ENCODE measurements at places on chromosomes 3 and 15.

- no peak for DNase-seq
Observed at GRCh38 chr15:87597346-87598052, 659.0 kb downstream of the NTRK3 start.

- no peak for DNase-seq
Observed at GRCh38 chr15:41013691-41014414, 60.6 kb downstream of the CHAC1 start.

- DNase-seq, result no peak
Observed at GRCh38 chr3:64796607-64797399, 109.0 kb upstream of the ADAMTS9 start.

DNA sequence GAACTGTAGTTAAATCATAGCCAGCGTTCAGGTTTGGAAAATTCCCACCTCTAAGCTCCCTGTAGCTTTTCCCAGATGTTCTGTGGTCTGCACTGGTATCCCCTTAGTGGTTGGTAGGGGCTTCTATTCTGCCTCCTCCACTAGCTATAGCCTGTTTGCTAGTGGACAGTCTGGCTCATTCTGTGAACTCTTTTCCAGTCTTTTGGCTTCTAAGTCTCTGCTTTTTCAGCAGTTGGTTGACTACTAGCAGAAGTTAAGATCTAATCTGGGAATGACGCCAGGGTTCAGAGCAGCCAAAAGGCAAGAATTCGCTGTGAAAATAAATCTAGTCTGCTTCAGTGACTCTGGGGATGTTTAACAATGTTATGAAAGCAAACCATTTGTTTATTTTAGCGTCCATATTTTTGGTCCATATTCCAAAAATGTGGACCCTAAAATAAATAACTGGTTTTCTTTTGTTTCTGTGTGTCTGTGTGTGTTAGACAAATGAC, 73.7 kb upstream of the WDR72 start:
- DNase-seq, result peak; percentile 18

- DNase-seq, result no peak
Observed at GRCh38 chr3:33057320-33058298, 39.3 kb downstream of the GLB1 start.

DNA sequence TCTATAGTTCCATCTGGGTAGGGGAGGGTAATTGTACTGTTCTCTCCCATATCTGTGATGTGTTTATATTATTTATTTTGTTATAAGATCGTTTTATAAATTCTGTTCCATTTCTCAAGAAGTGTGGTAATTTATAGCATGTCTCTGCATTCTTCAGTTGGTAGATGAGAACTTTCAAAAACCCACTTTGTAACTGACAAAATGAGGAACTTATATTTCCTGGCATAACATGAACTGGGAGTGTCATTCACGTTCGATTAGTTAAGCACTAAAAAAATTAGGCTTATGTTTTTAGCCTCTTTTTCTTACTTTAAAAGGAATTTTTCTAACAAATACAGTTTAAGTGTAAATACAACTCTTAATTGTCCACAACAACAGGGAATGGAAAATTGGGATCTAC, 230.8 kb downstream of the CGGBP1 start:
- no peak for DNase-seq

DNA sequence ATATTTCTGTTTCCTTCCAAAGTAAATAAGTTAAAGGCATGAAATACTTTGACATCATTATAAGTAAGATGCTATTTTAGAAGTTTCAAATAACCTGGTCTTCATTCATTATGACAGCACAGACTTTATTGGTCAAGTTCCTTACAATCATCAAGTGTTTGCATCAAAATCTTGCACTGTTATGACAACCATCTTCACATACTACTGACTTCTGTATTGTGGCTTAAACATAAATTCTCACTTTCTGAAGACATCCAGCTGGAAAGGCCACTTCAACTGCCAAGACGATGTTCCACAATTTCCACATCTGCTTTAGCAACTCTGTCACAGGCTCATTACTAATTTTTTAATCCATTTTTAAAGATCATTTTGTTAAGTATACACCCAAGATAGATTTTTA, 408.0 kb downstream of the MECOM start:
- DNase-seq, result no peak

Measured in fibroblast of skin of right biceps (primary cell).